ENCODE measurements at places on chromosomes 4 and X. TPM values are rescaled to one million over a fixed set of nuclear protein-coding genes. Genes with fewer than 3 reads are reported as not detected.

DNA sequence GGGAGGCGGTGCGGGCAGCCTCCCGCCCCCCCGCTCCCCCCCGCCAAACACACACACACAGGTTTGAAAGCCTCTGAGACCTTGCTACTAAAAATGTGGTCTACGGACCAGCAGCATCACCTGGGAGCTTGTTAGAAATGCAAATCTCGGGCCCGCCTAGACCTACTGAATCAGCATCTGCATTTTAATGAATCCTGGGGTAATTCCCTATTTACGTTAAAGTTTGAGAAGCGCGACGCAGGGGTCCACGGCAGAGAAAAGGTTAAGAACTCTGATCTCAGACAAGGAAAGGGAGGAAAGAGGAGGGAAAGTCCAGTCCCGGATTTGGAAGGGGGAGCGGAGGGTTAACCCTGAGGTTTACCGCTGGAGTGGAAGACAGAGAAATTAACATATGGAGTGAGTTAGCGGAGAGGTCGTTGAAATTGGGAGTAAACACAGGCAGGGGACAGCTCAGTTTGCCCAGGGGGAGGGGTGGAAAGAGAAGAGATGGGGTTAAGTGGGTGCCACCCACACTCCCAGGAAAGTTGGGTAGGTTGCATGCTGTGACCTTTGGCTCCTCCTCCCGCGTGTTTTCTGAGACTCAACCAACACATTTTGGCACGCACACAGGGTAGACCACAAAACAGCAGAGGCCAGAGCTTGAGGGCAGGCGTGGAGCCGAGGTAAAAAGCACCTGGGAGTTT is 483.6 kb downstream of the BCOR start:
- DNase-seq, result no peak

- no peak for DNase-seq
These were observed 190.1 kb downstream of the NSUN7 start for GRCh38 chr4:40939856-40940255.

NXF2 gene
- not detected for polyA plus RNA-seq

RPGR gene
- 4.6 TPM for polyA plus RNA-seq

Data from CD4-positive, alpha-beta memory T cell (primary cell).